ENCODE measurements at places on chromosomes 3 and 15.

GRCh38 chr15:91357011-91357410 is 257.0 kb downstream of the SV2B start:
- DNase-seq = no peak

DNA sequence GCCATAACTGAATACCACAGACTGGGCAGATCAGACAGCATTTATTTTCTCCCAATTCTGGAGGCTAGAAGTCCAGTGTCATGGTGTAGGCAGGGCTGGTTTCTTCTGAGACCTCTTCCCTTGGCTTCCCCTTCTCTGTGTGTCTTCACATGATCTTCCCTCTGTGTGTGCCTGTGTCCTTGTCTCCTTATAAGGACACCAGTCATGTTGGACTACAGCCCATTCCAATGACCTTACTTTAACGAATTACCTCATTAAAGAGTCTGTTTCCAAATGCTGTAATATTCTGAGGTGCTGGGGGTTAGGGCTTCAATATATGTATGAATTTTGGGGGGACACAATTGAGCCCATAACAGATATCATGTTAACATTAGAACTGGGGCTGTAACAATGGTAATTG is 13.3 kb upstream of the RARRES1 start:
- no peak for DNase-seq

- DNase-seq = peak; percentile 17
Measured at GRCh38 chr3:52873433-52874159, 23.8 kb downstream of the STIMATE start.

DNA sequence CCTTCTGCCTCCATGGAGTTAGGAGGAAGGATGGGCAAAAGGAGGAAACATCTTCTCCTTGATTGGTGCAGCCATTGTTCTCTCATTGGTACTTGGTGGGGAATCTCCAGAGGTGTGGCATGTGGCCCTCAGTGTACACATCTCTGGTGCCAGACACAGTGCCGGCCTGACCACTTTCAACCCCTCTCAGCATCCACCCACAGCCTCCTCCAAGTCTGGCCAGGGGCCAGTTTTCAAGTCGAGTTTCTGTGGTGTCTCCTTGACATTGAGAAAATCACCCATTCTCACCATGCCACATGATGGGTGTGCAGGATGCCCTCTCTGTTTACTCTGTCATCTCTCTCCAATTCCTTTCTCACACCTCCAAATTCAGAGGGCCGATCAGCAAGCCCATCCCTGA is 12.8 kb upstream of the FSIP1 start:
- DNase-seq = no peak

- DNase-seq = peak; percentile 57
Measured at GRCh38 chr3:184727357-184728009, 15.6 kb upstream of the MAGEF1 start.

DNA sequence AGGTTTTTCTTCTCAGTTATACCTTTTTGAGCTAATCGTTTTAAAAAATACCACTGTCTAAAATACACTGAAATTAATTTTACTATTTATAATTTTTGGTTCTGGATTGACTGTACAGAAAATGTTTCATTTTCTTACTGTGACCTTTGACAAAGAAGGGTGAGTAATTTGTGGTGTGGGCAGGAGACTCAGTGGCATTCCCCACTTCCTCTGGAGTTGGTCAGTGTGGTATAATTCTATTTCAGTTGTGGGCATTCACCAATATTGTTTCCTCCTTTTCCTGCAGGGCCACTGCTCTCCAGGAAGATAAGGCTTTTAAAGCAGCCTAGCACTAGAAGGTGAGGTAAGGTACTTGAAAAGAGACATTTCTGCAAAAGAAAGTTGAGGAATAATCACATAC is 6.5 kb downstream of the DAG1 start:
- DNase-seq = peak; percentile 42

DNA sequence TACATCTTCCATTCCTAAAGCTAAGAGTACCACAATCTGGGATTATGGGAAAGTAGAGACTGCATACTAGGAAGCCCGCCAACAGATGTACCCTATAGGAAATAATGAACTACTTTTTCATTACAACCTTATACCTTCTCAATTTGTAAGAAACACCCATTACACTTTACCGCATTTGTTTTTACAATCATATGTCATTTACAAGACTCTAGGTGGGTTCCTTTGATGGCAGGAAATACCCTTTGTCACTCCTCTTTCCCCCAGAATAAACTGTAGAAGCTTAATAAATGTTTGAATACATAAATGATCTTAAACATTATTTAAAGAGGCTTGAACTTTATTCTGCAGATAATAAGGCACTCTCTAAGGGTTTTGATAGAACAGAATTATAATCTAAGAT is 150.1 kb upstream of the TGFBR2 start:
- no peak for DNase-seq

- DNase-seq = no peak
Measured at GRCh38 chr15:66221126-66221525, 32.4 kb downstream of the MEGF11 start.

DNA sequence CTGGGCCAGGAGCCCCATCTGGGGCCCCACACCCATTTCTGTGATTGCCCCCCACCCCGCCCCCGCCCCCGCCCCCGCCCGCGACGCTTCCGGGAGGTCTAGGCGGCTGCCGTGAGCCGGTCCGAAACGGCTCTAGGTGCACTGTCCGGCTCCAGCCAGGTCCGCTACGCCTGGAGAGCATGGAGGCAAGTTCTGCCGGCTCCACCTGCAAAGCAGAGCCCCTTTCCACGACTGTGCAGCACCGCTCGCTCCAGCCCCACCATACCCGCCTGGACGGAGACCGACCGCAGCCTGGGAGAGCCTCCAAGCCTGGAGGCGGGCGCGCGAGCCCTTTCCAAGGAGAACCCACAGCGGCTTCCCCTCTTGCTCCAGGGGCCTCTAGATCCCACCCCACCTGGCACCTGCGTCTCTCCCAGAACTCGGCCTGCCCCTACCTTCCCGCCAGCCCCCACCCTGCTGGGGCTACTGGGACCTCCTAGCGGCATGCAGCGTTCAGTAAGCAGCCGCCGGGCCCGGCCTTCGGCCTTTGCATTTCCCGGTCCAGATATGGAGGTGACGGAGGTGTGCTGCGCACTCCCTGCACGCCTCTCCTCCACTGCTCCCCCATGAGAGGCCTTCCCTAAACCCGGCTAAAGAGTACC is 66.2 kb downstream of the KLF13 start:
- DNase-seq = no peak

- no peak for DNase-seq
Measured at GRCh38 chr3:151611419-151611818, 122.3 kb upstream of the AADACL2 start.

DNA sequence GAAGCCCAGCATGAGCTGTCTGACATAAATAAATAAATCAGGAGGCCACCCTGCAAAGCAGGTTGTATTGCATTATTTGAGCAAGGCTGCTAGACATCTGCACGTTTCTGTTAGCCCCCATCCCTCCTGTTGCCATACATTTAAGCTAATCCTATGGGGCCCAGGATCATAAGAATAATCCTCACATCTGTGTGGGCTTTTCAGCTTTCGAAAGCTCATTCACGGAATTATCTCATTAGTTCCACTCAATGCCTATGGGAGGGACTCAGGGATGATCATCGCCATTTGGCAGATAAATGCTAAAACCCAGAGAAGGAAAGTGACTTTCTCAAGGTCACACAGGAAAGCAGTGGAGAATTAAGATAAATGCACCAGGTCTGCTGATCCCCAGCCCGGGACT is 123.4 kb downstream of the TLE3 start:
- DNase-seq = no peak

DNA sequence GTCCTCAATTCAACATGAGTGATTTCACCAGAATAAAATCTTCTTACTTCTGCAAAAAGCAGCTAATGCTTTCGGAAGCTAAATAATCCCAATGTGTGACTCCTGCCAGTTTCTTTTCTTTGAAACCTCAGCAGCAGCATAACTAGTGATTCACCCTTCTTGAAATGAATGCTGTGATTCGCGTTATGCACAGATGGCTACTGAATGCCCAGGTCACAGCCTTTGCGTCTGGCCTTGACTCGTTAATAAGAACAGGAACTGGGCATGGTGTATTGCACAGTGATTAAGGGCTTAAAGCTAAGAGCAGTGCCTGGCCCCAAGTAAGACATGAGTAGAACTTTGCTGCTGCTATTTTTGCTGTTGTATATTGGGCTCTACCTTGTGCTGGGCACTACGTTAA is 19.0 kb downstream of the CGNL1 start:
- DNase-seq = no peak

DNA sequence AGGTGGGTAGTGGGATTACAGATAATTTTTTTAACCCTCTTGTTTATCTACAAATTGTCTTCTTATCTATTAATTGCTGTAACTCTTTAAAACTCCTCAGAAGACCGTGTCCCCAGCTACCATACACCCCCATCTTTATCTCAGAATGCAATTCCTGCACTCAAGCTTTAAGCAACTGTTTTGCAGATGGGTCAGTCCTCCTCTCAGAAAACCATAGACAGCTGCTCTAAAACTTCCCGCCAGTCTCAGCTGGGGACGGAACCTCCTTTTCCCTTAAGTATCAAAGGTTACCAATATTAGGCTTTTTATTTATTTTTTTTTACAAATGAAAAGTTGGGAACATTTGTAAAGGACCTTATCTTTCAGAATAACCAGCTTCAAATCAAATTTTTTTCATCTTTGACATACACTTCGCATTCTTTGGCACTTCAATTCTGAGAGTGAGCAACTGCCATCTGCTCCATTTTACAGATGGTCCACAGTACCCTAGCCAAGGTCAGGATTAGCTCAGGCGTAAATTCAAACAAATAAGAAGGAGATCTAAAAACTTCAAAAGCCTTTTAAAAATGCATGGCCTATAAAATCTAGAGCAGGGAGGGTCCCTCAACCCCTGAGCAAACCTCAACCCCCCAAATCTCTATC is 1.3 kb downstream of the GATM start:
- DNase-seq = no peak

DNA sequence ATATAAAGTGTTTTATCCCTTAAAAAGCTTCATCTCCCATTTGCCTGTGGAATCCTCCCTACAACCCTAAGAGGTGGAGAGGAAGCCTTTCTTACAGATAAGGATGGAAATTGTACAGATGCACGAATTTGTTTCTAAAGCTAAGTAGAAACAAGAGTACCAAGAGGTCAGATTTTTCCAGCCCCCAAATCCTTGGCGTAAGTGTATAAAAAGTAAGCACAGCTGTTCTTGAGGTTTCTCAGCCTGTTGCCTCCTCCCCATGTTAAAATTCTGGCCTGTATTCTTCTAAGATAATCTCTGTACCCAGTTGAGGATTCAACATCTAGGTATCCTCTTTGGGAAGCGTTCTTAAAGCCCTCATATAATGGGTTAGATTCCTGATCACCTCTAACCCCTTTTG is 34.9 kb downstream of the RAB7A start:
- DNase-seq = no peak

GRCh38 chr3:46908294-46908985 is 30.9 kb downstream of the PTH1R start:
- DNase-seq = no peak

- no peak for DNase-seq
Measured at GRCh38 chr3:72231439-72232196, 446.7 kb upstream of the PROK2 start.

- DNase-seq = no peak
Measured at GRCh38 chr3:160757233-160758106, 1.4 kb downstream of the PPM1L start.

DNA sequence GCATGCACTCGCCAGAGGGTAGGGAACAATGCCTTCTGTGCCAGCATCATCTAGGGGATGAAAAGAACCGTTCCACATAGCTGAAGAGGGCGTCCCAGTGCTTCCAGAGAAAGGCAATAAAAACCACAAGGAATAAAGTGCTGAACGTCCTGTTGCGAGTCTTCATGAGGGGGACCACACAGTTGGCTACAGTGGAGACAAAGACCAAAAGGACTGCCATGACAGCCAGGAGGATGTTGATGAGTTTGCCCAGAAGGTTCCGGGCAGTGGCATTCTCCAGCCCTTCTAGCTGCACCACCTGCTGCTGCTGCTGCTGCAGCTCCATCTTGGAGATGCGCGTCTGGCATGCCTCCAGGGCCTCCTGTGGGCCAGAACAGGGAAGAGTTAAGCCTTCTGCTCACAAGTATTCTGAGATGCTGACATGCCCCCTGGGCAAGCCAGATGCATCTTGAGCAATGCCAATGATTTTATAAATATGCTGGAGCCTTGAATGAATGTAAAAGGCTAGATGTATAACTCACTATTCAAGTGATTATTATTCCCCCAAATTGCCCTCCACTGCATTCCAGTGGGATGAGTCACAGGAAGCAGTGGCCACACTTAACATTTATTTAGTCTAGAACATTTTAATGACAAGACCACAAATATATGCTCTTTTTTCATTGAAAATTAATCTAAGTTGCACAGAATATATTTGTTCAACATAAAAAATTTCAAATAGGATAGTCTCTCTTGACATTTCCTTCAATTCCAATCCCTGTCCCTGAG is 45.1 kb upstream of the PLXND1 start:
- DNase-seq = no peak

DNA sequence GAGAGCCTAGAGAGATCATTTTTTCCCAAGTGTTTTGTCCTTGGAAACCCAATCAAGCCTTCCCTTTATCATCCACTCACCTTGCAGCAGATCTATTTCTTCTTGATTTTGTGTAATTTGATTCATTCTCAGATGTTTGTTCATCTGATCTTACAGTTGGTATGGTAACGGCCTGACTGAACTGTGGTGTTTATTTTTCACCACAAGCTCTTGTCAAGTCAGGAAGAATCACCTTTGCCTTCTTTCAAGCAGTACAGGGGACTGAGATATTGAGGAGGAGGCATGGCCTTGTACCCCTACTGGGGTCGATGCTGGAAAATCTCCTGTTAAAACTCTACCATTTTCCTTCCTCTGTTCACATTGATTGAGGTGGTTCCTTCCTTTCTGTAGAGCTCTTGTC is 361.4 kb upstream of the CFAP20DC start:
- no peak for DNase-seq

DNA sequence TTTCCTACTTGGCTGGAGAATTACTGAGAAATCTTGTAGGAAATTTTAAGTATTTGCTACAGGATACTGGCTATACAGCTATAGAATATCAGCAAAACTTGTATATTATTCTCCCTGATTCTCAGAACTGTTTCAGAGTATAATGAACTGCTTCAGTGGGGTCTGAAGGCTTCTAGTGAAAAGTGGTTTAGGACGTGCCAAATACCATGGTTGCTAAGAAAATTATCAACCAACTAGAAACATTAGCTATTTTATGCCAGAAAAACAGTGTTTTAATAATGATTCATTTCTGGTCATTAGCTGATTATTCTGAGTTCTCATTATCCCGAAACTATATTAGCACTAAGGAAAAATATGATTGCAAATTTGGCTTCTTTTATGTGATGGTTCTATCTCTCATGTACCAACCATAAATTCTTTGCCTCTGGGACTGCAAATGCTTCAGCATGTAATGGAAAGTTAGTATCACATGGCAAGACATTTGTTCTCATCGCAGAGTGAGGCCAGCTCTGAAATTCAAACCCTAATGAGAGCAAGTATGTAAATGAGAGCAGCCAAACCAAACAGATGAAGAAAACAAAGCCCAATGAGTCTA is 11.0 kb upstream of the TSC22D2 start:
- no peak for DNase-seq

- no peak for DNase-seq
Measured at GRCh38 chr3:97291901-97292300, 472.7 kb upstream of the ARL6 start.

Data from HL-60 (cell line).